PC-3 (cell line): ENCODE measurements at places on chromosomes 6 and 20.
A peak's percentile ranks its signal among the peaks of the same experiment; 100 is the strongest.

DNA sequence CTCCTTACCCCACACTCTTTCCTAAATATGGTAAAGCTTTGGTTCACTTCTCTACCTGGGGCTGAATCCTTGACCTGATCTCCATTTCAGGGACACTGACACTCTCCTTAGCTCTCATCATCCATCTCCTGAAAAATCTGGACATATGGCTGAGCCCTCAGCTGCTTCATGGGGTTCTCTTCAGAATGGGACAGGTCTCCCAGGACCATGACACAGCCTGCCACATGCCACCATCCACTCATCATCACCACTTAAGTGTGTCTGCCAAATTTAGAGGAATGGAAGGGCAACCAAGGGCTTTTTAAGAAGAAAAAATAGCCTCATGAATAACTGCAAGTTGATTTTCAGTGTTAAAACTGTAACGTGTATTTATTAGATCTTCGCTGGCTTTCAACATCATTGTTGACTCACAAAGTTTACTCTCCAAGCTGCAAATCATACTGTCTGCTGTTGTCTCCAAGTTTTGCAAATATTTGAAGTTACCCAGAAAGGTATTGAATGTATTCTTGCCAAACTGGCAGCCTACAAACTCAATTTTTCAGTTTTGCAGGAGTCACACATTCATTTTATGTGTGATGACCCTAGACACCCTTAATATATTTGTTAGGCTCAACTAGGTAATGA, 41.1 kb downstream of the HS3ST5 start:
- no peak overlapping the region for H3K27ac ChIP-seq
- no peaks in the 10 kb centered on the region; the same call in 1 of the 2 replicates for H3K4me1 ChIP-seq
- H3K27me3 ChIP-seq, result no peaks in the 10 kb centered on the region
- H3K4me3 ChIP-seq, result no peak overlapping the region
- DNase-seq, result peak; percentile 3

DNA sequence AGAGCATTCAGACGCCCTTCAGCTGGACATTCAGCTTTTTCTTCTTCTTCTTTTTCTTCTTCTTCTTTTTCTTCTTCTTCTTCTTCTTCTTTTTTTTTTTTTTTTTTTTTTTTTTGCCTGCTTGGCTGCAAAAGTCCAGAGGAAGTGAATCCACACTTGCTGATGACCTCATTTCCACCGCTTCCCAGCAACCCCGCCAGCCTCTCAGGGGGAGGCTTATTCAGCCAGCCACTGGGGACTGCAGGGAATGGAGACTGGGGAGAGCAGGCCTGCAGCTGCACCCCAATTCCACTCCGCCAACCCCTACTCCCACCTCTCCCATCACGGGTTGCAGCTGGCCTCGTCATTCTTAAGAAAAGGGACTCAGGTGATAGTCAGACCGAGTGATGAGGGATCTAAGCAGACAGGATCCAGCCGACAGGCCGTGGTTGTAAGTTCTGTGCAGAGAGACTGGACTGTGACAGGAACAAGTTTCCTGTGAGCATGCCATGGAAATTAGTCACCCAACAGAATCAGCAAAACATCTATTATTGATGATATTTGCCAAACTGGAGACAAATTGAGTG, 59.0 kb upstream of the QKI start:
- H3K4me1 ChIP-seq, result peaks cover 39% of the 10 kb centered on the region
- H3K27ac ChIP-seq, result peak overlapping the region; percentile 76
- DNase-seq, result peak; percentile 59
- H3K36me3 ChIP-seq, result no peaks in the 10 kb centered on the region

- peaks cover 27% of the 10 kb centered on the region for H3K27me3 ChIP-seq
- H3K4me3 ChIP-seq, result no peak overlapping the region
- peaks cover 7% of the 10 kb centered on the region; the same call in 1 of the 2 replicates for H3K36me3 ChIP-seq
Measured at GRCh38 chr20:41361757-41362747, 4.6 kb downstream of the EMILIN3 start.

GRCh38 chr20:61963149-61963548, 102.5 kb downstream of the TAF4 start:
- no peak overlapping the region for H3K27ac ChIP-seq
- no peak for DNase-seq
- no peaks in the 10 kb centered on the region for H3K4me1 ChIP-seq
- H3K4me3 ChIP-seq, result no peak overlapping the region
- no peaks in the 10 kb centered on the region for H3K27me3 ChIP-seq

GRCh38 chr20:2955257-2955970, 82.1 kb downstream of the PTPRA start:
- H3K36me3 ChIP-seq, result no peaks in the 10 kb centered on the region; the same call in 1 of the 2 replicates
- H3K4me1 ChIP-seq, result no peaks in the 10 kb centered on the region
- H3K27ac ChIP-seq, result no peak overlapping the region
- no peak overlapping the region for H3K4me3 ChIP-seq
- H3K27me3 ChIP-seq, result no peaks in the 10 kb centered on the region

DNA sequence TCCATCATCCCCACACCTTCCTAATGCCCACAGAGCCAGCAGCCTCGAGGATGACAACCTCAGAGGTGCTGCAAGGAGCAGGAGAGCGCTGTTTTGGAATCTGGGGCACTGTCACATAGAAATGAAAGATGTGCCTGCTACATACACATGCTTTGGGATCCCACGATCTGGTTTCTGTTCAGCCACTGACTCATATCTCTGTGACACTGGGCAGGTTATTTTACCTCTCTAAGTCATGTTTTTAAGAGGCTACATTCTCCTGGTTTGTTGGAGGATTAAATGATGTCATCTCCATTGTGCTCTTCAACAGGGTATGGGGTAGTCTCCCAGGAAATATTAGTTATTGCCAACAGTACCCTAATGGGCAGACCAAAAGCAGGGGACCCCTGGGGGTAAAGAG, 32.6 kb upstream of the TAB2 start:
- H3K27me3 ChIP-seq, result no peaks in the 10 kb centered on the region
- H3K27ac ChIP-seq, result no peak overlapping the region
- H3K4me3 ChIP-seq, result no peak overlapping the region
- peak; percentile 12 for DNase-seq
